Putamen (tissue), 1 donor: ENCODE measurements at places on chromosomes 6 and 20.

DNA sequence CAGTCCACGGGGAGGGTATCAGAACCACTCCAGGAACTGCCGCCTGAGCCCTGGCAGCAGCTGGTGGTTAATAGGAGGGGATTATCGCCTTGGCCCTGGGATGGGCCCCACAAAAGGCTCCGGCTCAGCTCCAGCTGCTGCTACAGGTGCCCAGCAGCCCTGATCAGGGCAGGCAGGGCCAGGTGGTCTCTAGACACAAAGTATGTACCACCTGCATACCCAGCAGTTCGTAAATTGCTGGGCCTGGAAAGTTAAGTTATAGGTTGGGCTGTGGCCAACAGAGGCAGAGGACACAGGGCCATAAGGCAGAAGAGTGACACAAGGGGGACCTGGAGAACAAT, 35.1 kb downstream of the RRBP1 start:
- DNase-seq: no peak

DNA sequence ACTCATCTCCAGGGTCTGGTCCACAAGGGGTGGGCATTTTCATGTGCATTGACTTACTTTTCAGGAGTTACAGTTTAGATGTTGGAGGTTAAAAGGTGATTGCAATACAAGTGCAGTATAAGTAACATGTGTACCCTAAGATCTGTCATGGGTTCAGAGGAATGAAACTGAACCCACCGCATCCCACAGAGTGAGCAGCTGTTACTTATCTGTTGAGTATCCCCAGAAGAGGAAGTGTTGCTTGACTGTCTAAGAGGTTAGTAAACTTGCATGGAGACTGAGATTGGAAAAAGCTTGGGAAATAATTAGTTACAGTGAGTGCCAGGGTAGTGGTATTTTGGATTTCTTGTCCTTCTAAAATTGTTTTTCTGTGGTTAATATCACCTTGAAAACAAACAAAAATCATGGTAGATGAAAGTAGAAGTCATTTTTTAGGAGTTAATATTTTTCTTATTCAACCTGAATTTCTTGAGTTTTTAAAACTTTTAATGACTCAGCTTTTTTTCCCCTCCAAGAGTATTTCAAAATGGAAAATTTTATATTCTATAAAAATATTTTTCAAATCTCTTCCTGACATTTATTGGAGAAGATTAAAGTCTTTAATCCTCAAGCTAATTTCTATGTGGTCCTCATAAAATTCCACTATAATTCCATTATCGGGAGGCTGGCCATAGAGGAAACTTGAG, 306.1 kb downstream of the ZNF217 start:
- no peak for DNase-seq

GRCh38 chr6:15148356-15148946, 97.4 kb upstream of the JARID2 start:
- DNase-seq: no peak

DNA sequence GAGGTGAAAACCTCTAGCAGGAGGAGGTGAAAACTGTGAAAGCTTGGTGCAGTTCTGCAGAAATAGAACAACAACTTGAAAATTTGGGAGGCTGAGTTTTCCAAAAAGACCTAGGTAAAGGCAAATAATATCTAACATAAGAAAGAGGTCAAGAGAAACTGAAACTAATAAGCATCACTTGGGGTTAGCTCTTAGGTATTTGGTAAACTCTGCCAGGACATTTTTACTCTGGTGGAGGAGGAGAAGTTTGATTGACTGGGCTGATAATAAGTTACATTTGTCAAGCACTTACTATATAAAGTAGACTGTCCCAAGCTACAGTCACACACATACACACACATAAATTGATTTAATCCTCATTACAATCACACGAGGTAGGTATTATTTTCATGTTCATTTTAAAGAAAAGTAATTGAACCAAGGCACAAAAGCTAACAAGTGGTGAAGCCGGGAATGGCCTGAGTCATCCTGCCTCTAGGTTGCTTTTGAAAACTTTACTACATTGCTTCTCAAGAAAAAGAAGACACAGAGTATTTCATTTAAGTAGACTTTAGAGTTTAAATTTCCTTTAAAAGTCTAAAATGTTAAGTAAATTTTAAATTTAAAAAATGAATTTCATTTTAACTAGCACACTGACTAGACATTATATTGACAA, 275.5 kb downstream of the PTPRK start:
- no peak for DNase-seq

DNA sequence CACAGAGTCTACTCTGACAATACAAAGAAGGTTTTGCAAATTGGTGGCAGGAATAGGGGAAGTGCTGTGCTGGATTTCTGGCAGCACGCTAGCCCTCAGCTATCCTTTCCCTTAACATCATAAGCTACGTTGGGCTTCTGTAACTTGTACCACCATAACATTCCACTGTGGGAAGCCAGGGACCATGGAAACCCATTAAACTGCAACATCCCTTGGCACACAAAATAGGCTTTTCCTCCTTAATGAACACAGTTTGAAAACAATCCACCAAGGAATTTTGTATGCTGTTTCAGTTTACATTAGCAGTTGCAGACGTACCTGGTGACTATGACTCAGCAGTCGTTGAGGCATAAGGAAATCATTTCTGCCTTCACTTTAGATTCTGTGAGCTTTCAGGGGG, 203.9 kb upstream of the RAB32 start:
- DNase-seq: no peak

DNA sequence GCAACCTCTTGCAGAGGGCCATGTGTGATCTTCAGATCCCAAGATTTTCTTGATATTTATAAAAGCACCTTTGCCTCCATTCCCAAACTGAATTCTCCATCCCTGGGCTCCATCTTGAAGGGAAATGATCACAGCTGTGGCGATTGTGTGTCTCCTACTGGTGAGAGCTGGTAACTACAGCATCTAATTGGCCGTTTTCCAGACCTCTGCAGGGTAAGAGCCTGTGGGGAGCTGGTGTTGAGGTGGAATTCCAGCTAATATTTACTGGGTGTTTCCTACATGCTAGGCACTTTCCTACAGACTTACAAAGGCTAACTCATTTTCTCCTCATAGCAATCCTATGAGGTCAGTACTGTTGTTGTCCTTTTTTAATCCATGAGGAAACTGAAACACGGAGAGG, 59.2 kb upstream of the FNDC1 start:
- DNase-seq: no peak

- no peak for DNase-seq
These were observed 12.5 kb upstream of the TREM1 start for GRCh38 chr6:41298785-41299502.

DNA sequence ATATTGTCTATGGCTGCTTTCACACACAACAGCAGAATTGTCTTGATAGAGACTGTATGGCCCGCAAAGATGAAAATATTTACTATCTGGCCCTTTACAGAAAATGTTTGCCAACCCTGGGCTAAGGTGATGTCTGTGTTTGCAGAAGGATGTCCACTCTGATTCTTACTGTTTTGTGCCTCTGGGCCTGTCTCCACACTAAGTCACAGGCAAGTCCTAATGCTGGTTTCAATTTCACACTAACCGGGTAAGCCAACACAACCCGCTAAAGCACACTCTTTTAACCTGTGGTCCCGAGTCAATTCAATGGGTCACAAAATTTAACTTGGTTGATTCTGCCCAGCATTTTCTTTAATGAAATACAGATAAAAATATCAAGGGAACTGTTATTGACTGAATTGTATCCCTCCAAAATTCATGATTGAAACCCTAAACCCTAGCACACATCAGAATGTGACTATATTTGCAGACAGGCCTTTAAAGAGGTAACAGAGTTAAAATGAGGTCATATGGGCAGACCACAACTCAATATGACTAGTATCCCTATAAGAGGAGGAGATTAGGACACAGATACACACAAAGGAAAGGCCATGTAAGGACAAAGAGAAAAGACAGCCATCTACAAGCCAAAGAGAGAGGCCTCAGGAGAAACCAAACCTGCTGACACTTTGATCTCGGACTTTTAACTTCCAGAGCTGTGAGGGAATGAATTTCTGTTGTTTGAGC, 78.4 kb downstream of the FYN start:
- DNase-seq: no peak

DNA sequence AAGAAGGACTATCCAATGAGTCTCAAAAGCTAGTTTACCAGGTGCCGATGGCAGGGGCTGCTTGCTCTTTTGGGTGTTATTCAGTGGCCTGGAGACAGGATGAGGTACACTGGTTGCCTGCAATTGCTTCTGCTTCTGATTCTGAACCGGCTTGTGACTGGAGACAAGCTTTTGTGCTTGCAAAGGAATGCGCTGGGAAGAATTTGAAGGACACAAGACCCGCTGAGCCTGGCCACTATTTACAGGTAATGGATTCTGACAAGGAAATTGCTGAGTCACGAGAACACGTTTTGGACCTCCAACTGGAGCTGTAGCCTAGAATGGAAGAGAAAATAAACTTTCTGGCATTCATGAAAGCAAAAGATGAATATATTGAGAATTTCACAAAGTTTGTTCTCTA, 5.8 kb downstream of the AURKA start:
- DNase-seq: no peak

GRCh38 chr6:45421709-45422502, 44.2 kb upstream of the SUPT3H start:
- peak; percentile 67 for DNase-seq

- no peak for DNase-seq
These were observed 19.1 kb downstream of the TGM3 start for GRCh38 chr20:2314759-2315439.

- peak; percentile 85 for DNase-seq
These were observed 144.6 kb upstream of the AGPAT4 start for GRCh38 chr6:161418463-161418945.

DNA sequence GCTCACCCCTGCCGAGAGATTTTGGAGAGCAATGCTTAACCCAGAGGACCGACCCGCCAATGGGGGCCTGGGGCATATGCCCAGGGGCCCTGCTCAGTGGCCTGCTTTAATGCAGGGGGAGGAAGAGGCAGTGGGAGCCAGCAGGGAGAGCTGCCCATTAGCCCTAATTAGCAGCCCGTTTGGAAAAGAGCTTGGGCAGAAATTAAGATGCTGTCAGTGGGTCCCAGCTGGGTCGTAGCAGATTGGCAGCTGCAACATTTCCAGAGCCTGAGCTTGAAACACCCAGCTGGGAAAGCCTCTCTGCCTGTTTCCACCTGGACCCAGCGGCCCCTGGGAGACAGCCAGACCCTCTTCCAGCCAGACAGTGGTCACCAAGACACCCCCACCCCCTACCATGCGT, 39.5 kb downstream of the CD40 start:
- no peak for DNase-seq

DNA sequence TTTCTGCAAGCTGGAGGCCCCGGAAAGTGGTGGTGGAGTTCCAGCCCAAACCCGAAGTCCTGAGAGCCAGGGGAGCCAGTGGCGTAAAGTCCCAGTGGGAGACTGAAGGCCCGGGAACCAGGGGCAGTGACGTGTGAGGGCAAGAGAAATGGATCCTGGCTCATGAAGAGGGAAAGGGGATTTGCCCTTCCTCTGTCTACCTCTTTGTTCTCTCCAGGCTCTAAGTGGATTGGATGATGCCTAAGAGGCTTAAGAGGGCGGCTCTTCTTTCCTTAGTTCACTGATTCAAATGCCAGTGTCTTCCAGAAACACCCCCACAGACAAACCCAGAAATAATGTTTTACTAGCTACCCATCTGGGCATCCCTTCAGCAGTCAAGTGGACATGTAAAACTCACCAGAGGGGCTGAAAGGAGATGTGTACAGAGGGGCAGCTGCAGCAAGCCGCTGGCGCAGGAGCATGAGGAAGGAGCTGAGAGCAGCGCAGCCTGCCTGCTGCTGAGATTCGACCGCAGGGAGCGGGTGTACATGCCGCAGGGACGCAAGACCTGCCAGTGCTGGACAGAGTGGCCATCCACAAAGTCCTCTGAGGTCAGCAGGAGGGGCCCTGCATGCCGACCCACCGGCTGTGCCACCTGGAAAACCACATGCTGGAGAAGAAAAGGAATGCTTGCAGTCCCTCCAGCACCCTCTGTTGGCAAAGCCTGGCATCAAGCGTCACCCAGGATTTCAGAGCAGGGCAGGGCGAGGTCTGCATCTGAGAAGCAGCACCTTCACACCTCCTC, 29.5 kb downstream of the CDYL start:
- DNase-seq: peak; percentile 34

GRCh38 chr6:11754625-11755271, 23.9 kb downstream of the ADTRP start:
- no peak for DNase-seq

GRCh38 chr6:144064402-144065212, 30.8 kb downstream of the SF3B5 start:
- DNase-seq: no peak

DNA sequence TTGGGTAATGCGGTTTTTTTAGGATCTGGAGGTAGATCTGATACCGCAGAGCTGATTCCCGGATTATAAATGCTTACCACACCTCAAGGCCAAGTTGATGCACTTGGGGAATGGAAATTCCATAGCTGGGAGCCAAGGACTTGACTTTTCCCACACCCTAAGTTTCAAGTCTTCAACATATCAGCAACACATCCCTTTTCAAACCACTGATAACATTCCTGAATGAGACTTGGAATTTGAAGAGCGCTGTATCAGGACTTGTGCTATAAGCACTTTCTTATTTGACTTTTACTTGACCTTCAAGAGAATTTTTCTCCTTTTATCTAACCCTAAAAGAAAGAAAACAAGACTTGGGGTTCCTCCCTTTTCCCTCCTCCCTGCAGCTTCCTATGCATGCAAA, 90.6 kb upstream of the NAA20 start:
- DNase-seq: no peak

GRCh38 chr6:46352541-46353268, 138.5 kb downstream of the RCAN2 start:
- no peak for DNase-seq

DNA sequence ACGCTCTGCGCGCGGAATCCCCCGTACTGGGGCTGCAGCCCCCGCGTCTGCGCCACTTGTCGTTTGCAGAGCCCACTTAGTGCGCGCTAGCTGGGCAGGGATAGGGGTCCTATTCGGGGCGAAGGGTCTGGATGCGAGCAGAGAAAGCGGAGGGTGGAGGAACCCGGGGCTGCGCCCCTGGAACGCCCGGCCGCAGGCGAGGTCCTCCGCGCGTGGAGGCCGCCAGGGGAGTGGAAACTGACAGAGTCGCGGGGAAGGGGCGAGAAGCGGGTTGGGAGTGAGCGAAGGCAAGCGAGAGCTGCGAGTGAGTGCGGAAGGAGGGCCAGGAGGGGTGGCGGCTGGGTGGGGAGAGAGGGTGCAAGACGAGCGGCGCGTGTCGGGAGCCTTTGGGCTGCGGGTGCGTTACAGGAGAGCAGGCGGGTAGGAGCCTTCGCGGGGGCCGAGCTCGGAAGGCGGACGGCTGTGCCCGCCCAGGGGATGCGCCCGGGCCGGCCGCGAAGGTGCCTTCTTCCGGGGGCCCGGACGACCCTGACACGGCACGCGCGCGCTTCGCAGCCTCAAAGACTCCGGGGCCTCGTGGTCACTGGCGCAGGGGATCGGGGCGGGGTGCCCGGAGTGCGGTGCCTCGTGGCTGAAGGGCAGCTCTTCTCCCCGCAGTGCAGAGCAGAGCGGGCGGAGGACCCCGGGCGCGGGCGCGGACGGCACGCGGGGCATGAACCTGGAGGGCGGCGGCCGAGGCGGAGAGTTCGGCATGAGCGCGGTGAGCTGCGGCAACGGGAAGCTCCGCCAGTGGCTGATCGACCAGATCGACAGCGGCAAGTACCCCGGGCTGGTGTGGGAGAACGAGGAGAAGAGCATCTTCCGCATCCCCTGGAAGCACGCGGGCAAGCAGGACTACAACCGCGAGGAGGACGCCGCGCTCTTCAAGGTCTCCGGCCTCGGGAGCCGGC, 1.2 kb downstream of the IRF4 start:
- no peak for DNase-seq
